ENCODE measurements at places on chromosomes 11 and 22.

GRCh38 chr11:83600661-83601060, 314.5 kb upstream of the CCDC90B start:
- no peak for DNase-seq

DNA sequence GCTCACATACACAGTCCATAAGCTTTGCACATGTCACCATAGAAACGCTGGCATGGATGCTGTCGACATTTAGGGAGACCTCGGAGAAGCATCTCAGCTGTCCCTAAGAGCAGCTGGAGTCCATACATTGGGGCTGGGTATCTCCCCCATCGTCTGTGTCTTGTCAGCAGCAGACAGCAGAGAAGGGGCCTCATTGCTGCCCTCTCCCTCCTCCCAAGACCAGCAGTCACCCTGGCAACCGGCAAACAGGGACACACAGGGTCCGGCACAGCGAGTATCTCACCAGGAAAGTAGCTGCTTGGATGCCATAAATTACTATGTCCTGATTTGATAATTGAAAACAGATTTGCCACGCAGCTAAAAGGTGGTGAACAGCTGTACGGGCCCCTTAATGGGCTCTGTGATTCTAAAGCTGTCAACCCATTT, 84.4 kb downstream of the CD44 start:
- DNase-seq, result peak; percentile 87

DNA sequence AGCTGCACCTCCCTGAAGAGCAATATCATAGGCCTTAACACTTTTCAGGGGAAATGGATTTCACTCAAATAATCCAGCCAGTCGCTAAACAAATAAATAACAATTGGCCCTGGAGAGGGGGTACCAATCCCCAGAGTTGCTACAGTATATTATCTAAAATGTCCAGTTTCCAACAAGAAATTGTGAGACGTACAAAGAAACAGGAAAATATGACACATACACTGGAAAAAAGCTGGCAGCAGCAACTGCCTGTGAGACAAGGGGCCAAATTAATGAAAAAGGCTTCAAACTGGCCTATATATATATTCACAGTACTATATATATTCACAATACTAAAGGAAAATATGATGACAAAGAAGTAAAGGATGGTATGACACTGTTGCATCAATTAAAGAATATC, 4.0 kb downstream of the NF2 start:
- no peak for DNase-seq

DNA sequence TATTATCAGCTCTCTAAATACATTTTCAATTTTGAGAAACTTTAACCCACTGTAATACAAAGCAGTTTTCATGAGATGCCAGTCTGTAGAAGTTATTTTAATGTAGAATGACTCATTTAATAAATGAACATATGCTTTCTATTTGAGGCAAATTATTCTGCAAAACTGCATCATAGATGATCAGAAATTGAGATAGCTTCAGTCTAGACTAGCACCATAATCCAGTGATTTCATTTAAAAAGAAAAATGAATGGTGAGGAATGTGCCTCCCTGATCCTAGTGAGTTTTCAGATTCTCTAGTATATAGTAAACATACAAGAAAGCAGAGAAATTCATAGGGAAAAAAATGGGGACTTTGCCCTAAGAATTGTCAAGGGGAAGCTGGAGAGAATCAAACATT, 66.1 kb downstream of the OR5AK2 start:
- DNase-seq, result no peak

- DNase-seq, result no peak
Observed at GRCh38 chr11:88618327-88619070, 281.0 kb upstream of the CTSC start.

DNA sequence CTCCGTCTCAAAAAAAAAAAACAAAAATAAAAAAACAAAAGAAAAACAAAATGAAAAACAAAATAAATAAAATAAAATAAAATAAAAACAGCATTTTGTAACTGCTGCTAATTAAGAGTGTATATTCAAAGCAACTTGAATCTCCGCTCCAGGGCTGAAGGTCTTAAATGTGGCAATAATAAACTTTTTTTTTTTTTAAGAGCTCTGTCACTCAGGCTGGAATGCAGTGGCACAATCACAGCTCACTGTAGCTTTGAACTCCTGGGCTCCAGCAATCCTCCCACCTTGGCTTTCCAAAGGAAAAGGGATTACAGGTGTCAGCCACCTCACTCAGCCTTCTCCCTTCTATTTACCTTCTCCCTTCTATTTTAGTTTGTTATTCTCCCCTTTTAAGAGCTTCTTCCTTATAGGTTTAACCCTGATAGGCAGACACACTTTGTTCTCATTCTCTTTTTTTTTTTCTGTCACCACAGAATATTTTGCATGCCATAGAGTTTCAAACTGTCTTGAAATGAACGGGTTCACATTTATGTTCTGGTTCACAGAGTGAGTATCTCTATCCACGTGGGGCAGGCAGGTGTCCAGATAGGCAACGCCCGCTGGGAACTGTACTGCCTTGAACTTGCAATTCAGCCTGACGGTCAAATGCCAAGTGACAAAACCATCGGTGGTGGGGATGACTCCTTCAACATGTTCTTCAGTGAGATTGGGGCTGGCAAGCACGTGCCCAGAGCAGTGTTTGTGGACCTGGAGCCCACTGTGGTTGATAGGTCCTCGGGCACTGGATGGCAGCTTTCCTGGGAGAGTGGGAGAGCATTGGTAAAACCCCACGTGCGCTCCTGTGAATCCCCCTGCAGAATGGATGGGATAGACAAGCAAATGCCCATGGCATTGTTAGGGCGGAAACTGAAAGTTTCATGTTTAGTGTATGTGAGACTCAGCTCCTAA, 19.4 kb downstream of the LRRC74B start:
- no peak for DNase-seq

DNA sequence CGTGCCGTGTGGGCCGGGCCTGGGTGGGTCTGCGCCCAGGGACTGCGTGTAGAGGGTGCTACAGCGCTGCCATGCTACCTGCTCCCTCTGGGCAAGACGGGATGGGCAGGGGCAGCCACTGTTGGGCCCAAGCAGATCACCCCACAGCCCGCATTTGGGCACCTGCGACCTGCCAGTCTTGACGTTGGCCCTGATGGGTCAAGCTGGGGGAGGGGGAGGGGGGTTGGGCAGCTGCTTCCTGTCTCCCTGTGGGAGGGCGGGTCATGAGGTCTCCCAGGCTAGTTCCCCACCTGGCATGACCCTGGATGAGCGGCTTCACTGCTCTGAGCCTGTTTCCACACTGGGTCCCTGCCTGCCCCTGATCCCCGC, 2.8 kb upstream of the RPS19BP1 start:
- DNase-seq, result no peak

GRCh38 chr11:45926536-45927331, 4.3 kb downstream of the LARGE2 start:
- DNase-seq, result no peak

- peak; percentile 89 for DNase-seq
Observed at GRCh38 chr22:36541831-36542411, 13.0 kb upstream of the EIF3D start.

DNA sequence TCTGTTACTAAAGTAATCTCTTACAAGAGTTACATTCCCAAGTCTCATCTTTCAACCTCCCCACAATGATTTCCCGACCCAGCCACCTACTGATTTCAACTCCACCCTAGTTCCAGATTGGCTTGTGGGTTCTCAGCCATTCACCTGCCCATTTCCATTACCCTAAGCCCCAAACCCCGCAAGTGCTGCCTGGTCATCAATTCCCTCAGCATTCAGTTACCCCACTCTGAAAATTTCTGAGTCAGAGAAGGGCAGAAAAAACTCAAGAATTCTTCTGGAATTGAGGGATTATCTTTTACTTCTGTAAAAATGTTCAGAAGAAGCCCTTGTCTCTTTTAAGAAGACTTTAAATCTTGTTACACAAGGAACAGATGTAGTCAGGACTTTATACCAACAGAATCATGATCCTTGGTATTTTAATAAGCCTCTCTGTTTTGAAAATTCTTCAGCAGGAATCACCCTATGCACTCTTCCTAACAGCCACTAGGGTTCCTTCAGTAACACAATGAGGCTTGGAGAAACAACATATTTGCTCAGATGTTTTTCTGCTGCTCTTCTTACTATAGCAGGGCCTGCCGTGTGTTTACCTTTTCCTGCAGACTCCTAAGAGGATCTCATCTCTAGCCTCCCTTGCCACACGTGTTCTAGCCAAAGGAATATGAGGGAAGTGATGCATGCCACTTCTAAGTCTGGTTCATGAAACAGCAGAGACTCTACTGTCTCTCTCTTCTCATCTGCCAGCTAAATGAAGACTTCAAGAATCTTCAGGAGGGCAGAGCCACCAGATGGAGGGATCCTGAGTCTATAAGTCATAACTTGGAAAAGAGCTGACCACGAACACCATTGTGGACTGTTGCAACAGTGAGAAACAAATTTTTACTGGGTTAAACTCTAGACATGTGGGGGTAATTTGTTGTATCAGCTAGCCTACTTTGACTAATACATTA, 29.3 kb upstream of the PAMR1 start:
- peak; percentile 64 for DNase-seq

DNA sequence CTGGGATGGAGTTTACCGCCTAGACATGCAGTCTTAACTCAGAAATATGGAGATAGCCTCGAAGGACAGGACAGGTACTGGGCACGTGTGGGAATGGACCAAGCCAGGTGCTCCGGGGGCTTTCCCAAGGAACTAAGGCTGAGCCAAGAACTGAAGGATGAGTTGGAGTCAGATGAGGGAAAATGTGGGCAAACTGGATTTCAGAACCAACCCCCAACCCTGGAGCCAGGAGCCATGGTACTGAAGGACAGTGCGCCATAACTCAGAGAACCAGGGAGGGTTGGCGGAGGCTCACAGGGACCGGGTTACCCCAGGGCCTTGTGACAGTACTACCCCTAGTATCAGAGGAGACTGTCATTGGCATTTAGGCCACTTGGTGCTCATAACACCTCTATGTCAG, 2.5 kb upstream of the MIF start:
- DNase-seq, result no peak

- no peak for DNase-seq
Observed at GRCh38 chr11:114928260-114928870, 250.0 kb downstream of the NXPE2 start.

- no peak for DNase-seq
Observed at GRCh38 chr11:6737872-6738466, 33.8 kb downstream of the OR2AG2 start.

DNA sequence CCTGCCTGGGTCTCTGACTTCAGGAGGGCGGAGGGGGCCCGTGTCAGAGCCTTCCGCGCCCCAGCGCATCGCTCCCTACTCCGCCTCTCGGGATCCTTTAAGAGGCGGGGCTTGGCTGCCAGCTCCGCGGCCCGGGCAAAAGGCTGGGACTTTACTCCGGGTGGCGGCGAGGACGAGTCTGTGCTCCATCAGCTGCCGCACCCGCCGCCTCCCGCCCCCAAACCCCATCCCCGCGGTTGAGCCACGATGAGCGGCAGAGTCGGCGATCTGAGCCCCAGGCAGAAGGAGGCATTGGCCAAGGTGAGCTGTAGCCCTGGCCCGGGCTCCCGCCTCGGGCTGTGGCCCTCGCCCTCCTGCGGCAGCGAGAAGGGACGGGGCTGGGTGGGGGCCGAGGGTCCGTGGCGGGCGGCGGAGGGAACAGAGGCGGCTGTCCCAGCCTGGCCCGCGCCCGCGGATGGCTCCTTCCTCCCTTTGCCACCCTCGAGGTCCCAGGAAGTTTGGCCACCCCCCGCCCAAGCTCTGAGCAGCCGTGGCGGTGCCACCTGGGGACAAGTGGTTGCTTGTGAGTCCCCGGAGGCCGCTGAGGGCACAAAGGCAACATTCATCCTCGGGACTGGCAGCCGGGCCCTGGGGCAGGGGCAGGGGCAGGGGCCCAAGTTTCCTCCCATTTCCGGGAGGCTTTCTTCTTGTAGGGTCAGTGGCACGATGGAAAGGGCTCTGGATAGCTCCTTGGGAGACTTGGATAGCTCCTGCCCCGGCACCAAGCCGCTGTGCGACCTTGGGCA, at the start of gene SEC14L2:
TSS of gene SEC14L2 (plus strand) at position 148 of the 785 bp plus-strand sequence. CDS start at position 247, 99 bp downstream.
- DNase-seq, result no peak

GRCh38 chr11:93194673-93195291, 3.0 kb downstream of the SLC36A4 start:
- no peak for DNase-seq

DNA sequence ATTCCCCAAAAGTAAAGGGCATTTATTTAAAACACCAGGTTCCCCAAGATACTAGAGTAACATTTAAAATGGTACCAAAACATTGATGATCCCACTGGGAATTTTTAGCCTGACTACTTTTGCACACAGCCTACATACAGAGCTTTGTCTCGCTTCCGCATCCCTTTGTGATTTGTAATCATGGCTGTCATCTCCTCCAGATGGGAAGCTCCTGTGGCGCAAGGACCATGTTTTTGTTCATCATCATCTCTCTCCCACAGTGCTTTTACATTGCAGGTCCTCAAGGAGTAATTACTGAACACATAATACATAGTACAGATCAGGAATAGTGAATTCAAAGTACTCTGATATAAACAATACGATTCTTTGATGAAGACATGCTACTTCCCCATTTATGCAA, 231.2 kb upstream of the MTNR1B start:
- no peak for DNase-seq

DNA sequence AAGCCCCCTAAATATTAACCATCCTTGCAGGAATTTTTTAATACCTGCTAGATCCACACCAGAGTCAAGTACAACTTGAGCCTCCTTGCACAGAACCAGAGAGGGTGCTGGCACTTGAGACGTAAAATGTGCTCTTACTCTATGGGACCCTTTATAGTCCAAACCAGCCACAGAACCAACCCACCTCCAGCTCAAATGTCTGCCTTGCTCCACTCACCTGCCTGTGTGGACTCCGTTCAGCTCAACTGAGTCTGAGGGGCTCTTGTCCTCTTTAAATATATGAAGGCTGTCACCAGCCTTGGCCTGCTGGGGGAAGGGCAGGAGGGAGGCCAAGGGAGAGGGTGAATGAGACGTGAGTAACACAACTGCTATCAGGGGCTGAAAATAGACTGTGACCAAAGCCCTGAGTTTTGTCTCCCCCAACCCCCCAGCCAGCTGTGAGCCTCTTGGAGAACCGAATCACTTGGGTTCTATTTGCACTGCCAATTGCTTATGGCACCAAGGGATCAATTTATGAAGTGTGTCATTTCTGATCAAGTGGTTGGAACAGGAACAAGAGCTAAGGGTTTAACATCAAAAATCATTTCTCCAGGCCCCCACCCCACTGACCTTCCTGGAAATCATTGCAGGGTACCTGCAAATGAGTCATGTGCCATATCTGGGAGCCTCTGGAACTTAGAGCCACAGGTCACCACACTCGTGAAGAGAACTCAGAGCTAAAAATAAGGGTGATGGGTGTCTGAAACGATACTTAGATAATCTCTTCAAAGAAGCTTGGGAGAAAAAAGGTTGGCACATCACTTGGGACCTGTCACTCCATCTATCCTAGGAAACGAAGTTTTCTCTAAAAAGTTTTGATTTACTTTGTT, at the start of gene CSRP3:
TSS of gene CSRP3 (minus strand) at position 247 of the 869 bp plus-strand sequence. CDS start 9,535 bp downstream, outside the sequence.
- no peak for DNase-seq

- no peak for DNase-seq
Observed at GRCh38 chr11:47971501-47971900, 8.9 kb upstream of the PTPRJ start.

DNA sequence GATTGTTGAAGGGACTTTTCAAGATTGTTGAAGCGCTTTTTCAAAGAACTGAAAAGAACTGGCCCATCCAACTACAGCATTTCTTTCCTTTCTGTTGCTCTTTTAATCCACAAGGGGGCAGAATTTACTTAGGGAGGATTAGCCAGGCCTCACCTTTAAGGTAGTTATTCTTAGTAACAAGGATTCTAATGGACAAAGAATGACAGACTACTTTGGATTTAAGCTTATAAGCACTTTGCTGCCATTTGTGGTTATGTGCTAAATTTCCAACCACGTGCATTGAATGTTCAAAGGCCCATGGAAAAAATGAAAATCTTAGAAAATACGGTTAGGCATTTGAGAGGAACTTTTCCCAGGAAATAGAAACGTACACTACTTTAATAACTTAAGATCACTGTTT, 49.5 kb upstream of the HSPA8 start:
- no peak for DNase-seq
